ENCODE measurements at places on chromosomes 3 and 15.

DNA sequence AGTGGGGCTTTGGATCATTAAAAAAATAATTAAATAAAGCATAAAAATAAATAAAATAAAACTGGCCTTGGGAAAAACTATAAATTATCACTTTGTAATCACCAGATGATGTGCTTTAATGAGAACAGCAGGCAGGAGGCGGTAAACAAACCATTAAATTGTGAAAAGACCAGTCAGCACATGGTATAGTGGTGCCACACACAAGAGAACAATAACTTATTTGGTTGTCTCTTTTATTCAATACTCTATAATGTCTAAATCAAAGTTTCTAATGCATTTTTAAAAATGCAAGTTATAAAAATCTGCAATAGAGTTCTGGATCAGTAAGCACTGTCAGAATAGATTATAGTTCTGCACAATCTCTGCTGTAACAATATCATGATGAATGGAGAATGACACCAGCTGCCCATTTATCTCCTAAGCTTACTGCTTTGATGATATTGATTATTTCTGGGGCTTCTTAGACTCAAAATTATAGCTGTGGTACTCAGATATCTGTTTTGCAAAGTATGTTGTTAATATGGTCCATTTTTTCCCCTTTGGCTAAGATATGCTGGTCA is 259.3 kb downstream of the NAALADL2 start:
- DNase-seq, result no peak

DNA sequence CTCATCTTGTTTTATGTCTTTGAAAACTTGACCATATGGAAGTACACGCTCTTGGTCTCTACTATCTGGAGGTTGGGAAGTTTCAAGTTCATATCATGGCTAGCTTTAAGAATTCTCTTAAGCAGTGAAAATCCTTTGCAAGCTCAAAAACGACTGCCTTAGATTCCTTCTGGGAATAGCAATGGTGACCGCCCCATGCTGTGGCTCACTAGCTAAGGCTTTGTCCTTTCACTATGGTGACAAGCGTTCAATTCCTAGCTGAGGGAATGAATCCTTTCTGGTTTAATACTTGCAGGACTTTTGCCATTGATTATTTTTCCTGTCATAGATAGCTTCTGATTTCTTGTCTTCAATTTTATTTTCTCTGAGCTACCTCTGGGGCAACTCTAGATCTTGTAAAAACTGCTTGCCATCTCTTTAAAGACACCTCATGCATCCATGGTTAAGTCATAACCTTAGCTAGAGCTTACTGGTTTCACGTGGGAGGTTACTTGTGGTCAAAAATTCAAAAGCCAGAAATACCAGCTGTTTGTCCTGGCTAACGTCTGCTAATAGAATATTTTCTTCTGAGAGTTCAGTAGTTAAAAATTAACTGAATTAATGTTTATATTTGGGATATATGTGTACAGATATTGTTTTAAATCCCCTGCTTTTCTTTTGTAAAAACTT is 673.4 kb upstream of the CBLB start:
- DNase-seq, result no peak

- DNase-seq, result no peak
These were observed 664 bp upstream of the PIK3CA start for GRCh38 chr3:179147514-179147872.

DNA sequence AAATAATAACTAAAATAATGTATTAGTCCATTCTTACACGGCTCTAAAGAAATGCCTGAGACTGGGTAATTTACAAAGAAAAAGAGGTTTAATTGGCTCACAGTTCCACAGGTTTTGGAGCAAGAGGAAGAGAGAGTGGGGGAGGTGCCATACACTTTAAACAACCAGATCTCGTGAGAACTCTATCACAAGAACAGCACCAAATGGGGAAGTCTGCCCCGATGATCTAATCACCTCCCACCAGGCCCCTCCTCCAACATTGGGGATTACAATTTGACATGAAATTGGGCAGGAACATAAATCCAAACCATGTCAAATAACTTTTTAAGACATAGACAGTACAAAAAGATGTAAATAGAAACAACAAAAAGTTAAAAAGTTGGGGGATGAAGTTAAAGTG is 63.2 kb downstream of the ILDR1 start:
- no peak for DNase-seq

GRCh38 chr3:98750276-98750919 is 12.7 kb upstream of the ST3GAL6 start:
- no peak for DNase-seq

GRCh38 chr15:88747631-88748030 is 55.6 kb upstream of the ACAN start:
- no peak for DNase-seq

GRCh38 chr3:127835993-127836882 is 13.9 kb upstream of the MGLL start:
- DNase-seq, result no peak

DNA sequence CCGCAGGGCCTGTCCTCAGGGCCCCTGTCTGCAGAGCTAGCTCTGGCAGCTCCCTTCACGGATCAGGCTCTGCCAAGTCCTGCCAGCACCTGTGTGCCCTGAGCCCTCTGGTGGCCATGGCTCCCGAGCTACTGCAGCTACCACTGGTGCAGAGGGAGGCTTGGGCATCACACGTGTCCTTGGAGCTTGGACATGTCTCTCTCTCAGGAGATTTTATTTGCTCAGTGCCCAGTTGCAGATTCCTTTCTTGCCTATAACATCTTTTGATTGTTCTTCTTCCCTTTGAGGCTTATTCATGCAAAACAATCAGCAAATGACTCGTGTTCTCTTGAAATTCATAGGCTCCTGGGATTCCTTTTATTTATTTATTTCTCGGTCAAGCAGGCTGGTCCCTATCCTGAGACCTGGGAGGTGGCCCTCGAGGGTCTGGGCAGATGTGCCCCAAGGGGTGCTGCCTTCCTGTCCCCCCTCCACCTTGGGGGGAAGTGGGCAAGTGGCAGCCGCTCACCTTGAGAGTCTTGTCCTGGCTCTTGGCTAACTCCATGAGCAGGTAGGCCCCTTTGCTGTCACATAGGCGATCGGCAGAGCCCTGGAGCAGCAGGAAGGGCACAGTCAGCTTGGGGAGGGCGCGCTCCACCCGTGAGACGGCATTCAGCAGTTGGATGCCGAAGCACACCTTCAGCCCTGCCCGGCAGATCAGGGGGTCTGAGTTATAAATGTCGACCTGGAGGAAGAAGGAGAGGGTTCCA is 21.9 kb downstream of the ABTB1 start:
- DNase-seq, result peak; percentile 50

- DNase-seq, result no peak
These were observed 20.1 kb upstream of the CD47 start for GRCh38 chr3:108110934-108111333.

DNA sequence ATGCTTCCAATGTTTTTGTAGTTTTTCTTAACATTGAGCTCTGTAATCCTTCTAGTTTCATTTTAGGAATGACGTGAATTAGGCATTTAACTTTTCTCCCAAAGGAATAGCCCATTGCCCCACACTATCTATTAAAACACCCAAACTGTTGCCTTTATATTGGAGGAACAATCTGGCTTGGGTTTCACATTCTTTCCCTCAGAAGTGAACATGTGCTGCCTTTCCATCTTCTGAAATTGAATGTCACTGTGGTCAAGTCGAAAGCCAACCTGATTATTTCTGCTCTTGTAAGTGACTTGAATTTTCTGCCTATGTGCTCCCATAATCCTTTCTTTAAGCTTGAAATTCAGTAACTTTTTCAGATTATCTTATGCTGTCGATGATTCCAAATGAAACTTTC is 214.5 kb downstream of the SLC9A9 start:
- DNase-seq, result no peak

DNA sequence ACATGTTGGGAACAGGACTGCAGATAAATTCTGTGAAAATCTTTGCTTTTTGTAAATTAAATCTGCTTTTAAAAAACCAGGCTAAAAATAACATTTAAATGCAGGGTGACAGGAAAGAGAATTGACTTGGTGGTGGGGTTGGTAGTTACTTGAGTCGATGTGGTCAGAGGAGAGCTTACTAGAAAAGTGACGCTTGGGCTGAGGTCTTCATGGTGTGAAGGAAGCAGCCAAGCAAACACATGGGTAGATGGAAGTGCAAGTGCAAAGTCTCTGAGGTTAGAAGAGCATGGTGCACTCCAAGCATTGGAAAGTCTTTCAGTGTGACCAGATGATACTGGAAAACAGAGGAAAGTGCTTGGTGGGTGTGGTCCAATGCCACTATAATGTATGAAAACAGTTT is 86.4 kb upstream of the THBS1 start:
- no peak for DNase-seq

GRCh38 chr15:39135989-39136388 is 444.9 kb upstream of the THBS1 start:
- no peak for DNase-seq

- DNase-seq, result no peak
These were observed 13.1 kb downstream of the MRPL47 start for GRCh38 chr3:179591313-179591712.

- no peak for DNase-seq
These were observed 167.7 kb downstream of the BCHE start for GRCh38 chr3:165669504-165669903.

GRCh38 chr3:41575724-41576123 is 376.4 kb downstream of the CTNNB1 start:
- no peak for DNase-seq

DNA sequence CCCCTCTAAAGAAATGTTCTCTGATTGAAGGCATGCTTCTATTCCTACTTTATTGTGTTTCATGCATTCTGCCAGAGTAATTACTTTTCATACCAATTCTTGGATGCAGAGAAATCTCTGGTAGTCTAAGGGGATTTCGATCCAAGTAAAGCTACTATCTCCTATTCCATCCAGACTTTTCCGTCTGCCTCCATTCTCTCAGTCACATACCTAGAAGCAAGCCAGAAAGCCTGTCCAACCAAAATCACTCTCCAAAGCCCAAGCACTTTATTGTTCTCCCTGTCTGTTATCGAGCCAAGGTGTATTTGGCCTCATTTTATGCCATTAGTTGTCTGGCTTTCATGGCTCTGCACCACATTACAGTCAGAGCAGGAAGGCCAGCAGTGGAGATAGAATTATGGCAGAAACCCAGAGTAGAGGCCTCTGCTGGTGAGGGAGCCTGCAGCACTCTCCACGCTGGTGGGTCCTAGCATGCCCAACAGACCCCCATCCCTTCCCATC is 95.9 kb downstream of the SLC49A4 start:
- DNase-seq, result no peak

DNA sequence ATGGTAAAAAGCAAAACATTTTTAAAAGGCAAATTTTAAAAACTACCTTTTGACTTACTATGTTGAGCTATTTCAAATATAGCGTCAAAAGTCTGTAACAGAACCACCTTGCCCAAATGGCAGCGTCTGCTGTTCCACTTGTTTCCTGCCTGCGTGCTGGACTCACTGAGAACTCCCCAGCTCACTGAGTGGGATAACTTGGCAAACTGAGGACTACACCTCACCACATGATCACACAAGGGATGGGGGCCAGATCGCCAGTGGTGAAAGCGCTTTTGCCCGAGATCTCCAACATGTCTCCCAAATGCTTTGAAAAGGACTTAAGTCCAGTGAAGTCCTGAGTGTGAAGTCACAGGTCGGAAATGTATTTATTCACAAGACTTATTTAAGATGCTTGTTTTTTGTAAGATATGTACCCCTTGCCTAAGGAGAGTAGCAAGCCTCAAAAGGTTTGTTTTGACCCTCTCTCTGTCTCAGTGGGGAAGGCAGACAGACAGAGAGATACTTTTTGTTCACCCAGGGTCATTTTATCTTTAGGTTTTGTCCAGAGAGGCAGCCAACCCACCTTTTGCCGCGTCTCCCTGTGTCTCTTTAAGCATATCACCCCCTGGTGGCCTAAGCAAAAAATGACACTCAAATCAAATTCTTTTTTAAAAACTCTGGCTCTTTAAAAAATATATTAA is 192.6 kb downstream of the PDZRN3 start:
- DNase-seq, result peak; percentile 52

DNA sequence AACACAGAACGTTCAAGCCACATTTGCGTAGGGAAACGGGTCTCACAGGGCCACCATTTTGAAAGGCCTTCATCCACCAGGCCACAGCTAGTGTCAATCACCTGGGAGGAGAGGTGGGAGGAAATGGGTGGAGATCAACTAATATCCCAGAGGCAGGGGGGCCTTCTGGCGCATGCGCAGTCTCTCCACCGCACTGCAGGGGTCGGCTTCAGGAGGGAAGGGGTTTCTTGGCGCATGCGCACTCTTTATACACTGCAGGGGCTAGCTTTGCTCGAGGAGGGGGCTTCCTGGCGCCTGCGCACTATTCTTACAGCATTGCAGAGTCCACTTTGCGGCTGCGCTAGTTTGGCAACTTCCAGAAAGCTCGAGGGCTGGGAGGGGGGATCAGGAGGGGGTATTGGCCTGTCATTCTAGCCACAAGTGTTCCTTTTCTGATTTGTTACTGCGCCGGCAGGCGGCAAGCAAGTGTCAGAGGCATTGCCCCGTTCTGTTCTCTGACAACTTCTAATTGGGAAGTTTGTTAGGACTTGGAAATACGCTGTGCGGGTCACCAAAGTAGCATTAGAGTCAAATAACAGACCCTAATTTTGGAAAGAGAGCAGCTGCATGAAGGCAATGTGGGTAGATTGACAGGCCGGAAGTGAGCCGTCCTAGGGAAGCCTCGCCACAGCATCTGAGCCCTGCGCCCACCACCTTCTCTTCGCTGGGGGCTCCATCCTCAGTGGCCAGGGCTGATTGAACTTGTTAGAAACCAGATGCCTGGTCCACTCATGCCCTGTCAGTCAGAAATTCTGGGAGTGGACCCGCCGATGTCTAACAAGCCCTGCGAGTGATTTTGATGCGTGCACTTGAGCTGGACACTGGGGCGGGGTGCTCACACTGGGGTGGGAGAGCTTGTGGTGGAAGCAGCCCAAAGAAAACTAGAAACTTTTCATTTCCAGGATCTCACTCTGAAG is 173.5 kb upstream of the NDN start:
- DNase-seq, result no peak

DNA sequence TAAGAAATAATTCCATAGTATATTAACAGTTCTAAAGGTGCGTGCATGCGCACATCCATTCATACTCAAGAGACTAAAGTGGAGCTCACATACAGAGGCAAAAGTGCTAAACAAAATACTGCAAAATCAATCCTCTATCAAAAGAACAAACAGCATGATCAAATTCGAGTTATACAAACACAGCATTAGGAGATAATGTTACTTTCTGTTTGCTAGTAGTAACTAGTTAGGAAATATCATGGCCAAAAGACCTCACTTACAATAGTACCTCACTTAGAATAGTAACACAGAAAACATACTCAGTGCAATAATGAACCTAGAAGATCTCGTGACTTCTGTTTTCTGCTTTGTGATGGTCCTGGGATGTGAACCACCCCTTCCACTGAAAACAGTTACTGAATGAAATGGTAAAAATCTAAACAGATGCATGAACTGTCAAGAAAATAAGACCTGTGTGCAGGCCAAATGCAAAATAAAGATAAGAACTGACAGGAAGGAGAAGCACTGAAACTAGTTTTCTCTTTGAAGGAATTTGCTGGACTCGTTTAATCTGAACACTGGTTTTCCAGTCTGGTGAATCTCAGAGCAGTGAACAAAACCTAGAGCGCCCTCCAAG is 20.9 kb upstream of the CEMIP start:
- no peak for DNase-seq

GRCh38 chr3:64267721-64268604 is 42.7 kb upstream of the PRICKLE2 start:
- no peak for DNase-seq

GRCh38 chr3:190618330-190619030 is 104.6 kb downstream of the IL1RAP start:
- no peak for DNase-seq

GRCh38 chr15:79682851-79683288 is 213.9 kb downstream of the MTHFS start:
- no peak for DNase-seq
